ENCODE measurements at places on chromosomes 12 and 14.

- no peak for DNase-seq
Measured at GRCh38 chr12:101942250-101942605, 64.8 kb downstream of the DRAM1 start.

- peak; percentile 79 for DNase-seq
Measured at GRCh38 chr12:117854339-117855012, 114.3 kb downstream of the KSR2 start.

- DNase-seq = peak; percentile 62
Measured at GRCh38 chr12:40224439-40225291, at the start of gene LRRK2. TSS of gene LRRK2 (plus strand) at chr12:40224997. CDS start at chr12:40225132, 135 bp downstream.

- no peak for DNase-seq
Measured at GRCh38 chr14:101830271-101830670, 68.8 kb downstream of the PPP2R5C start.

GRCh38 chr14:65860956-65861611 is 448.6 kb downstream of the FUT8 start:
- no peak for DNase-seq

DNA sequence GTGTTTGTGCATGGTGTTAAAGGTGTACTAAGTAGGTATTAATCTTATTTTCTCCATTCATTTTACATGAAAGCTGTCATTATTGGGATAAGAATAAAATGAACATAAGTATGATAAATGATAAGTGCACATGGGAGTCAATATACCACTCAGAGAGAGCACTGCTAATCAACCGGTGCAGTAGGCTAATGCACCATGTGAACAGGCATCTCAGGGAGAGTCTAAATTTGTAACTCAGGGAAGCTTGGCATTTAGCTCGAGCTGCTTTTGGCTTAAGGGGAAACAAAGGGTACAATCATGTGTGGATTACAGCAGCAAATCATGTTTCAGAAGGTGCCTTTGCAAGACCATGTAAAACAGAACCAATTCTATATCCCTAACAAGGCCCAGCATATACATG is 127.4 kb downstream of the MGST1 start:
- DNase-seq = no peak

GRCh38 chr14:104423701-104424405 is 155.7 kb upstream of the C14orf180 start:
- DNase-seq = no peak

- peak; percentile 93 for DNase-seq
Measured at GRCh38 chr12:48119078-48119833, at the start of gene PFKM. TSS of gene PFKM (plus strand) at chr12:48119364. CDS start at chr12:48122775, 3,411 bp downstream.

- no peak for DNase-seq
Measured at GRCh38 chr14:73859145-73859544, 7.5 kb downstream of the PTGR2 start.

GRCh38 chr12:26187014-26187798 is 8.2 kb upstream of the SSPN start:
- peak; percentile 27 for DNase-seq

DNA sequence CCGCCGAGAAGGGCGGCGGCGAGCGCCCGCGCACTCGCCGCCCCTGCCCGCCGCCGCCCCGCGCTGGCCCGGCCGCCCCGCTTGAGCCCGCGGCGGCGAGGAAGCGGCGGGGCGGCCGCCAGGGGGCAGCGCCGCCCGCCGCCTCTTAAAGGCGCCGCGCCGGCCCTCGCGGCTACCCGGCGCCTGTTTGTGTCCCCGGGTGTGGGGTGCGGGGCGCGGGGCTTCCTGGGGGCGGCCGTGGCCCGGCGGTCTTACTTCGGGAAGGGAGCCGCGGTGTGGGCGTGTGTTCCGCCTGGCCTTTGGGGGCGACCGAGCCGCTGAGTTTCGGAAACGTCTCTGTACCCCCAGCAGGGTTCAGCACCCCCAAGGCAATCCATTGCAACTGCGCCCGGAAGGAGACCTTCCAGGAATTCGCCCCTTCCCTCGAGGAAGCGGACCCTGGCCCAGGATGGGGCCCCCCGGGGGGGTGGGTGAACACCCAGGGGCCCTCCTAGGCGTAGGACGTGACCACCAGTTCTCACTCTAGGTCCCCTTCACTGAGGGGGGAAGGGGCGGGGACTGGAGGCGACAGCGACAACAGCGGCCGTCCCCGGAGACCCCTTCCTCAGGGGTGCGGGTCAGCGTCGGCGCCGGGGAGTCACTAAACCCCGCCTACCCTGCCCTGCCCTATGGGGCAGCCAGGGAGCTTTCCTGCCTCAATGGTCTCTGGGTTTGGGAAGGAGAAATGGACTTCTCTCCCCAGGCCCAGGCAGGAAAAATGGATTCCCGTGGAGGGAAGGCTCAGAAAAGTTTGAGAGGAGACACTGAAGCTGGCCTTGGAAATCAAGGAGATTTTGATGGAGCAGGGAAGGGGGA is at the start of gene ITPK1:
ITPK1 (minus strand) TSS at position 105 of the 855 bp plus-strand sequence. CDS start 762 bp downstream, outside the sequence.
- peak; percentile 69 for DNase-seq

DNA sequence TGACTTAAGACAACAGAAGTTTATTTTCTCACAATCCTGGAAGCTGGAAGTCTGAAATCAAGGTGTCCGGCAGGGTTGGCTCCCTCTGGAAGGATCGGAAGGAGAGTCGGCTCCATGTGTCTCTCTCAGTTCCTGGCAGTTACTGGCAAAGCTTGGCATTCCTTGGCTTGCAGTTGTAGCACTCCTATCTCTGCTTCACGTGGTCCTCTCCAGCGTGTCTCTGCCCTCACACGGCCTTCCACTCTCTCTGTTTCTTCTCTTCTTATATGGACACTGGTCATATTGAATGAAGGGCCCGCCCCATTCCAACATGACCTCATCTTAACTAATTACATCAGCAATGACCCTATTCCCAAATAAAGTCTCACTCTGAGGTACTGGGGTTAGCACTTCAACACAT is 60.1 kb upstream of the TUNAR start:
- DNase-seq = no peak

- DNase-seq = no peak
Measured at GRCh38 chr14:72060460-72060859, 128.2 kb downstream of the RGS6 start.

DNA sequence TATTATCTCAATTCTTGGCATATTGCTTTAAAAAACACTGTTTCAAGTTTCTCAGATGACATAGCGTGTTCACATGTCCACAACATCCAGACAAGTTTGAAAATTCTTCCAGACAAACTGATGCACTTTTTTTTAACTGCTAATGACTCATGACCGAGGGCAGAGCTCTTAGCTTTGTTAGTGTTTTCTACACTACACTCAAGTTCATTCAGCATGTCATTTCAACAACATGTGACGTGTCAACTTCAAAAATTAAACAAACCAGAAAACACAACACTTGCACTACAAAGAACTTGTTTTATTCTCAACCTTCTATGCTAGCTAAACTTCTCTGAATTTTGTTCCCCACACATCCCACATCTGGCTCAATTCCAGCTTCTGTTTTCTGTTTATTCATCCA is 1186.3 kb upstream of the FLRT2 start:
- DNase-seq = no peak

- DNase-seq = no peak
Measured at GRCh38 chr14:104965561-104966231, 12.5 kb downstream of the AHNAK2 start.

- DNase-seq = no peak
Measured at GRCh38 chr12:84604551-84604950, 308.0 kb downstream of the SLC6A15 start.

DNA sequence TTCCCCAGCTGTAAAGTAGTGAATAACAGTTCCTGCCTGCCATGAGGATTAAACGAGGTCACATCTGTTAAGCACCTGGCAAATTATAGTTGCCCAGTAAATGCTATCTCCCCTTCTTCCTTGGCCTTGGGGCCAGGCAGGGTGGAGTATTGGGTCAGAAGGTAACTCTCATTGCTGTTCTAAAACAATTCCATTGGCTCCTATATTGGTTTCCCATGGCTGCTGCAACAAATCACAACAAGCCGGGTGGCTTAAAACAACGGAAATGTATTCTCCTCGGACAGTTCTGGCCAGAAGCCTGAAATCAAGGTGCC is 31.9 kb downstream of the MMAB start:
- no peak for DNase-seq

DNA sequence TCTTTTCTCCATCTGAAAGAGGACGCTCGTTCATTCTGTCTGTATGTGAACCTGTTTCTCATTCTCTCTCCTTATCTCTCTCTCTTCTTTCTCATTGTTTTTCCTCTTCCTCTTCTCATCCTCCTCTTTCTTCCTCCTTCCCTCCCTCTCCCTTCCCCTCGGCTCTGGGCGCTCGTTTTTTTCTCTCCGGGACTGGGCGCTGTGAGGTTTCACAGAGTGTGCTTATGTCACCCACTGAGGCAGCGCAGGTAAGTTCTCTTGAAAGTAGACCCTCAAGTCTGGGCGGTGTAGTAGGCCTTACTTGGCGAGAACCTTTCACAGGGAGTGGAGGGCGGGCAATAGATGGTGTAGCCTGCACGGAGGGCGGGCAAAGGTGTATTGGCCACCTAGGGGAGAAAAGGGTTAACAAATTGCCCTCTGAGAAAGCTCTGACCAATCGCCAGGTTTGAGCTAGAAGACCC is 4.5 kb upstream of the SIX1 start:
- no peak for DNase-seq

DNA sequence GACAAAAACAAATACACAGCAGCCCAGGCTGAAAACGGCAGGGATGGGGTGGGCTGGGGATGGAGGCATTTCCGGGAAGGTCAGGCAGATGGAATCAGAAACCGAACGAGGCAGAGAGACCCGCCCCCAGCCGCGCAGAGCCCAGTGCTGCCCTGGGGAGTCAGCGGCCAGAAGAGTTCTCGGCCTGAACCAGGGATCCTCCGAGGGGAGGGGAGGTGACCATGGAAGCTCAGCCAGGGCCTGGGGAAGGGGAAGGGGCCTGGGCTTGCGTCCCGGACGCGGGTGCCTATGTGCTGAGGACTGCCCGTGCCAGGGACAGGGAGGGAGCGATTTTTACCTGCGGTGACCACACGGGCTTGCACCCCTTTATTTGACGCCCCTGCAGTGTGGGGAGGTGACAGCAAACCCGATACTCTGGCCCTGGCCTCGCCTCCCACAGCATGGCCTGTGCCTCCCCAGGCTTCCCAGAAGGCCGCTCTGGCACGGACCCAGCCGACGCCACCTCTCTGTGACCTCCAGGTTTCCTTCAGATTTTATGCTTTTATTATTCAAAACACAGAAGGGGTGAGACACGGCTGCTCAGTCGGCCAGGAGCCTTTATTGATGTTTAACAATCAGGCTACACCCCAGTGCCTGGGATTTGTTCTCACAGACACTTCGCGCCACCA is 7.7 kb downstream of the LRCOL1 start:
- DNase-seq = no peak

DNA sequence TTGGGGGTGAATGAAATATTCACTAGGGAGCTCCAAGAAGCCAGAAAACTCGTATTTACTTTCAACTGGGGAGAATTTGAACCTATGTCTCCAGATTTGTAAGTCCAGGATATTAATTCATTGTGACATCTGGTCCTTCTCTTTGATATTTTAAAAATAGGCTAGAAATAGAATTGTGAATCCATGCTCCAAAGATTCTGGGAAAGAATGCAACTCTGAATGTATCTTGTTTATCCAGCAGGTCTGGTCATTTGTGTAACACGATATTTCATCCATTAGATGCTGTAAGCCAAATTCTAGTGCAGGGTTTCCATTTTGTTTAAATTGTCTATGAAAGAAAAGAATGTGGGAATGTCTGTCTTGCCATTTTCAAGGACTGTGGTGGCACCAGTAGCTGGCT is 334.7 kb downstream of the BMP4 start:
- no peak for DNase-seq

DNA sequence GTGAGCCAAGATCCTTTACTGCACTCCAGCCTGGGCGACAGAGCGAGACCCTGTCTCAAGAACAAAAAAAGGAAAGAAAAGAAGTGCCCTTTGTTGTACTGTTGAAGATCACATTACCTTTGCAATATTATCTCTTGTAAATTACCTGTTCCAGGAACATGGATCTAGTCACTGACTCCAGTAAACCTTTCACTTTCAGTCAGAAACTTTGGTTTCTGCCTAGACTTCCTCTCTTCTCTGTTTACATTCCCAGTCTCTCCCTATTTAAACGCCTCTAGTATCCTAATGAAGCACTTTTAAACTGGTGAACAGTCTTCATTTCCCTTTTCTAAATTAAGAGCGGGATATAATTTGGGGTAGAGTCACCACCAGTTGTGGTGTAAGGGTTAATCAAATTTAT is 12.8 kb downstream of the CHPT1 start:
- no peak for DNase-seq

DNA sequence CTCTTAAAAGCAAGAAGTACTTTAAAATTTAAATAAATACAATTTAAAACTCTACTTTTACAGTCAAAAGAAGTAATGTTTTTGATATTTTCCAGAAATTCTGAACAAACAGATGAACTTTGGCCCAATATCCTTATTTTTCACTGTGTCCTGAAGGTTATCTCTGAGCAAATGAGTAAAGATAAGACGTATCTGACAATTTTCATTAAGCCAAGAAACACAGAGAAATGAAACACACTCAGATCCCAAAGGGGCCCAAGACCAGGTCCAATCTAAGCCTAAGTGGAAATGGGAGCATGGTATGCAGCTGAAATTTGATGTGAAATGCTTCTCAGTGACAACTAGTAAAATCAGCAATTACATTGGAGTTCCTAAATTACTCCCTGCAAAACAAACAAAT is 105.6 kb upstream of the COCH start:
- DNase-seq = no peak

- DNase-seq = no peak
Measured at GRCh38 chr12:47366157-47366556, 286.4 kb upstream of the AMIGO2 start.

DNA sequence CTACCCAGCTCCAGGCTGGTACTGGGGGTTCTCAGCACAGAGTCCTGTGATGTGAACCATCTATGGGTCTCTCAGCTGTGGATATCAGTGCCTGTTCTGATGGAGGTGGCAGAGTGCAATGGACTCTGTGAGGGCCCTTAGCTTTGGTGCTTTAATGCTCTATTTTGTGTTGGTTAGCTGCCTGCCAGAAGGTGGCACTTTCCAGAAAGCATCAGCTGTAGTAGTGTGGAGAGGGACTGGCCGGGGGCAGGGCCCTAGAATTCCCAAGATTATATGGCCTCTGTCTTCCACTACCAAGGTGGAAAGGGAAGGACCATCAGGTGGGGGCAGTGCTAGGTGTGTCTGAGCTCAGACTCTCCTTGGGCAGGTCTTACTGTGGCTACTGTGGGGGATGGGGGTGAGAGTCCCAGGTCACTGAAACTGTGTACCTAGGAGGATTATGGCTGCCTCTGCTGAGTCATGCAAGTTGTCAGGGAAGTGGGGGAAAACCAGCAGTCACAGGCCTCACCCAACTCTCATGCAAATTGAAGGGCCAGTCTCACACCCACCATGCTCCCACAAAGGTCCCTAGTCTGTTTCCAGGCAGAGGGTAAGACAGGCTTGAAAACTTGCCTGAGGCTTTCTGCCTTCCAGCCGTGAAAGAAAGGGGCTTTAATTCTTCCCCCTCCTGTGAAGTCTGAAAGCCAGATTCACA is 878.1 kb downstream of the C12orf50 start:
- no peak for DNase-seq

All from NAMALWA (cell line).